ENCODE measurements at places on chromosomes 13 and 19.

GRCh38 chr13:108993346-108993745, 363.9 kb downstream of the MYO16 start:
- DNase-seq, result no peak

- no peak for DNase-seq
Measured at GRCh38 chr13:71603255-71603654, 263.7 kb downstream of the DACH1 start.

GRCh38 chr19:50564229-50565105, 3.8 kb downstream of the LRRC4B start:
- DNase-seq, result no peak

GRCh38 chr19:18421371-18421959, 2.3 kb downstream of the SSBP4 start:
- DNase-seq, result no peak
